Upper lobe of left lung (tissue), 6 donors: ENCODE measurements at places on chromosomes 6 and 20. TPM values are rescaled to one million over a fixed set of nuclear protein-coding genes. Genes with fewer than 3 reads are reported as not detected.
A peak's percentile ranks its signal among the peaks of the same experiment; 100 is the strongest.

DNA sequence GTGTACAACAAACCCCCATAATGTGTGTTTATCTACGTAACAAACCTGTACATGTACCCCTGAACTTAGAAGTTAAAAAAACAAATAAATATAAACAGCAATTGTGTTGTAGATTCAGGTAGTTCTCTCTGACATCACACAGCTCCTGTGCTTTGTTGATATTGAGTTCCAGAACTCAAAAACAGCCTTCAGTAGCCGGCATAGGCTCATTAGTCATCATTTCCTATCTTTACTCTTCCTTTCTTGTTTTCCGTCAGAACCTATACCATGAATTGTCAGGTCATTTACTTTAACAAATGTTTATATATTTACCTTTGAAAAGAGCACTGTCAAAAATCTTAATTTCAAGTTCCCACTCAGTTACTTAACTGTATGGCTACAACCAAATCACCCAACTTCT lies 88.8 kb downstream of the ADTRP start:
- H3K36me3 ChIP-seq = no peaks in the 10 kb centered on the region
- H3K27me3 ChIP-seq = no peaks in the 10 kb centered on the region
- no peak overlapping the region for H3K27ac ChIP-seq
- no peak for DNase-seq
- H3K4me1 ChIP-seq = no peaks in the 10 kb centered on the region

DNA sequence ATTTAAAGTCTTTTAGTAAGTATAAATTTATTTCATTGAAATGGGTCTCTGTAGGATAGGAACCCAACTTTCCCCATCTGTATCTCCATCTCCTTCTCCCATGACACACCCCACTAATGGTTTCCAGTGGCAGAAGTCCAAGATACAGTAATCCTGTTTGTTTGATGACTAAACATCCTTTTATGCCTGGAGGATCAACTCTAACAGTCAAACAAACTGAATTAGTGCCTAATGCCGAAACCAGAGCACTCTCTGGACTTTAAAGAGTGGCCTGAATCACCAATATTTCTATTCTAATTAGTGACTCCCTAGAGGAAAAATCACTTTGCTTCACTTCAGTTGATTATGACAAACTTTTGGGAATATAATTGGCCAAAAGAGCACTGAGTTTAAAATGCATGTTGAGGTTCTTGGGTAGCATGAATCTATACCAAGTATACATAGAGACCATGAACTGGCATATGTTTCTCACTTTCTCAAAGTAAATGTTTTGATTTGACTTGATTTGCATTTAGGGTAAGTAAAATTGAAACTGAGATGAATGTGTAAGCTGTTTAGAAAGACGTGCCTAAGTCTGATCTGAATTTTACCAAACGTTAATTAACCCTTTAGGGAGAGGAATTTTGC lies 776.4 kb upstream of the NRSN1 start:
- no peak overlapping the region for H3K27ac ChIP-seq
- DNase-seq = no peak

DNA sequence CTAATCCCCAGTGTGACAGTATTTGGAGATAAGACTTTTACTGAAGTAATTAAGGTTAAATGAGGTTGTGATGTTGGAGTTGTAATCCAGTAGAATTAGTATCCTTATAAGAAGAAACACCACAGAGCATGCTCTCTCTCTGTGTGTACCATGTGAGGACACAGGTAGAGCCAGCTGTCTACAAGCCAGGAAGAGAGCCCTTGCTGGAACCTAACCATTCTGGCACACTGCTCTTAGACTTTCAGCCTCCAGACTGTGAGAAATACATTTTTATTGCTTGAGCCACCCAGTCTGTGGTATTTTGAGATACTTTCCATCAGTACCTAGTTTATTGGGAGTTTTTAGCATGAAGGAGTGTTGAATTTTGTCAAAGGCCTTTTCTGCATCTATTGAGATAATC lies 110.2 kb downstream of the PHF3 start:
- H3K27me3 ChIP-seq = no peaks in the 10 kb centered on the region
- no peak overlapping the region for H3K4me3 ChIP-seq
- DNase-seq = no peak
- H3K4me1 ChIP-seq = no peaks in the 10 kb centered on the region
- no peaks in the 10 kb centered on the region for H3K36me3 ChIP-seq

- H3K27ac ChIP-seq = no peak overlapping the region
- H3K36me3 ChIP-seq = no peaks in the 10 kb centered on the region
Observed at GRCh38 chr20:43835944-43836508, 78.6 kb upstream of the TOX2 start.

DNA sequence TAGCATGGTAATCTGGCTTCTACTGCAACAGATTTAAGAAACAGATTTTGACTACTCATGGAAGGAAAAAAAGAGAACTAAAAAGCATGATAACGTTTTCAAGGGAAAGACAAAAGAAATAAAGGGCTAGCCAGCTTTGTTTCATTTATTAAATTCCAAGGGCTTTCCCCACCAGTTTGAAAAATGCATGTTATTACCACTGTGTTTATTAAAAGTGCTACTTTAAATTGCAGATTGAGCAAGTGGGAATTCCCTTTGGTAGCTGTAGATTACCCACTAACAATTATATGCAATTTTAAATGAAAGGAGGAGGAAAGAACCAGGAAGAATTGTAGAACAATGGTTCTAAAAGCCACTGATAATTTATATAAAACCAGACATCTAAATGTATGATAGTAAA lies 40.6 kb upstream of the NHSL1 start:
- DNase-seq = no peak
- H3K36me3 ChIP-seq = no peaks in the 10 kb centered on the region

ADGRF5 gene
- 352 TPM for total RNA-seq

TNFRSF21 gene
- total RNA-seq = 29.9 TPM

MDFI gene
- 19.0 TPM for total RNA-seq

- no peaks in the 10 kb centered on the region for H3K4me1 ChIP-seq
- DNase-seq = no peak
- H3K4me3 ChIP-seq = no peak overlapping the region
- no peaks in the 10 kb centered on the region for H3K36me3 ChIP-seq
- no peaks in the 10 kb centered on the region for H3K27me3 ChIP-seq
Observed at GRCh38 chr6:112618849-112619248, 271.7 kb downstream of the RFPL4B start.

- no peaks in the 10 kb centered on the region for H3K27me3 ChIP-seq
- H3K4me3 ChIP-seq = no peak overlapping the region
- H3K4me1 ChIP-seq = no peaks in the 10 kb centered on the region
- DNase-seq = no peak
Observed at GRCh38 chr6:79038061-79038460, 40.0 kb downstream of the PHIP start.

PNPLA1 gene
- not detected for total RNA-seq

GRCh38 chr6:150813993-150814359 lies 51.5 kb upstream of the MTHFD1L start:
- peaks cover 20% of the 10 kb centered on the region for H3K4me1 ChIP-seq
- H3K27ac ChIP-seq = peak overlapping the region; percentile 43
- H3K36me3 ChIP-seq = no peaks in the 10 kb centered on the region
- H3K27me3 ChIP-seq = no peaks in the 10 kb centered on the region

GRCh38 chr6:164066766-164067165 lies 652.2 kb downstream of the QKI start:
- no peaks in the 10 kb centered on the region for H3K27me3 ChIP-seq
- H3K27ac ChIP-seq = no peak overlapping the region
- DNase-seq = no peak
- no peaks in the 10 kb centered on the region for H3K4me1 ChIP-seq

DNA sequence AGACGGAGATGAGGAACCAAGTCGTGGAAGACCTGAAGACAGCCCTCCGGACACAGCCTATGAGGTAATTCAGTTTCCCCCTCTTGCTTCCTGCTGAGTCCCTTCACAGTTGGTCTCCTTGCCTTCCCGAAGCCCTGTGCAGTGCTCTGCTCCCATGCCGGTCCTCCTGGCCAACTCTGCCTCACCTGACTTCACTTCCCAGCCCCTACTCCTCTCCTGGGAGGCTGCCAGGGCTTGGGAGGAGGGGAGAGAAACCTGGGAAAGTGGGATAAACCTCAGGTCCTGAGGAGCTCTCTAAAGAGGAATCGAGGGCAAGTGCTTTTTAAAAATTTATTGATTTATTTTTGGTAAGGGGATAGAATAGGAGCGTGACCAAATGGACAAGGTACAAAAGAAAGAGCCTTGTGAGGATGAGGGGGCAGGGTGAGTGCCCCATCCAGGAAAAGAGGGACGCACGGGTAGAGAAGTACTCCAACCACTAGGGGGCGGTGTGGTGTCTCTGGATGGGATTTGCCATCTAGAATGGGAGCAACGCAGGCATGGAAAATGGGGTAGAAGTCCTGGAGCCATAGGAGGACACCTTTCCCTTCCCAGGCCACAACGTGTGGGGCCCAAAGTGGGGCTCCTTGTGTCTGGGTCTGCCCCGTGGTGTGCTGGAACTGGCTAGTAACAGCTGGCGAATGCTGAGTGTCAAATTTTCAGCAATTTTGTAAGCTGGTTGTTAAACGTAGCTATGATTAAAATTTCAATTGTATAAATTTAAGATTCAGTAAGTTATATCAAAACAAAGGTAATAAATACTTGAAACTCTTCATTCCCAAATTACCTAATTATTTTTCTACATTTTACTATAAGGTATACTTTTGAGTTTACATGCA lies 69.0 kb downstream of the MOCS1 start:
- no peaks in the 10 kb centered on the region for H3K4me1 ChIP-seq
- H3K27ac ChIP-seq = no peak overlapping the region
- DNase-seq = peak; percentile 47
- H3K27me3 ChIP-seq = no peaks in the 10 kb centered on the region
- H3K4me3 ChIP-seq = no peak overlapping the region
- H3K36me3 ChIP-seq = peaks cover 18% of the 10 kb centered on the region

- no peaks in the 10 kb centered on the region for H3K4me1 ChIP-seq
- no peak overlapping the region for H3K4me3 ChIP-seq
Observed at GRCh38 chr6:9936551-9936950, 478.3 kb downstream of the TFAP2A start.

GRCh38 chr6:169249057-169249456 lies 4.6 kb downstream of the THBS2 start:
- no peak overlapping the region for H3K27ac ChIP-seq
- peaks cover 18% of the 10 kb centered on the region for H3K4me1 ChIP-seq
- no peak overlapping the region for H3K4me3 ChIP-seq
- no peak for DNase-seq
- H3K27me3 ChIP-seq = peaks cover 10% of the 10 kb centered on the region

MUCL3 gene
- 13.8 TPM for total RNA-seq

GRCh38 chr6:104540743-104541142 lies 319.0 kb downstream of the HACE1 start:
- H3K36me3 ChIP-seq = no peaks in the 10 kb centered on the region
- no peak overlapping the region for H3K4me3 ChIP-seq
- H3K27me3 ChIP-seq = no peaks in the 10 kb centered on the region
- DNase-seq = no peak

- H3K27me3 ChIP-seq = peaks cover 9% of the 10 kb centered on the region
- H3K27ac ChIP-seq = no peak overlapping the region
- DNase-seq = no peak
- H3K4me3 ChIP-seq = no peak overlapping the region
- H3K36me3 ChIP-seq = no peaks in the 10 kb centered on the region
- H3K4me1 ChIP-seq = peaks cover 11% of the 10 kb centered on the region
Observed at GRCh38 chr6:117272891-117273290, 7.5 kb downstream of the VGLL2 start.

- H3K27me3 ChIP-seq = no peaks in the 10 kb centered on the region
- no peak overlapping the region for H3K4me3 ChIP-seq
- H3K4me1 ChIP-seq = peaks cover 19% of the 10 kb centered on the region
- no peak for DNase-seq
- H3K27ac ChIP-seq = no peak overlapping the region
Observed at GRCh38 chr6:30820193-30820592, 64.1 kb upstream of the DDR1 start.

LY6G6F gene
- total RNA-seq = 9.4 TPM

DNA sequence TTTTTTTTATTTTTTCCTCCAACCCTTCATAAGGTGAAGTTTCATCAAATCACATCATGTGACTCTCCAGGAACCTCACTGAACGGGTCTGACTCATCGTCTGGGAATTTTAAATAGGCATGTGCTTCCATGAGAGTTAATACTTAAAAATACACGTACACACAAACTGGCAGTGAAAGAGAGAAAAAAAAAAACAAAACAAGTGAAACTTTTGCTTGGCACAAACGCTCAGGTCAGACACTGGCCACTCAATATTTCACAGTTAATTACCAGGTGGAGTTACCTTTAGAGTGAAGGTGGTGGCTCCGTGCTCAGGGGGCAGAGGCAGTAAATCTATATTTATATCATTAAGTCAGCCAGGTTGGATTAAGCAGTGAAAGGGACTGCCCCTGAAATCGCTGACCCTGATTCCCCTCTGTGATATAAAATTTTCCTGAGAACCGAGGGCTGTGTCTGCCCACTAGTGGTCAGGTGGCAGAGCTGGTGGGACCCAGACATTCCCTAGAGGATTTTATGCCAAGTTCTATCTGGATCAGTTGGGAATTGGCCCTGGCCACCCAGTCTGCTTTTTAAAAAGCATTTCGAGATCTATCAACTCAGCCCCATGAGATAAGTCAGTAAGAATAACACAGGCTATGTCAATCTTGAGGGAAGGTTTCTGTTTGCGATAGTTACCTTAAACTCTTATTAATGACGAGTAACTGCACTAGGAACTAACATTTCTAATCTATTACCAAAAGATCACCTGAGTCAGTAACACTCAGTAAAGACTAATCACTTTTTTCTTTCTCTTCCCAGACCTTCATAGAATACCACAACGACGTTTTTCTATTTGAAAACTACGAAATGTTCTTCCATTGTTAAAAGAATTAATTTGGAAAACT lies 259.1 kb downstream of the HDGFL1 start:
- peak; percentile 49 for DNase-seq
- no peaks in the 10 kb centered on the region for H3K27me3 ChIP-seq
- H3K4me3 ChIP-seq = no peak overlapping the region
- no peaks in the 10 kb centered on the region for H3K36me3 ChIP-seq
- H3K27ac ChIP-seq = peak overlapping the region; percentile 38
- H3K4me1 ChIP-seq = peaks cover 14% of the 10 kb centered on the region

DNA sequence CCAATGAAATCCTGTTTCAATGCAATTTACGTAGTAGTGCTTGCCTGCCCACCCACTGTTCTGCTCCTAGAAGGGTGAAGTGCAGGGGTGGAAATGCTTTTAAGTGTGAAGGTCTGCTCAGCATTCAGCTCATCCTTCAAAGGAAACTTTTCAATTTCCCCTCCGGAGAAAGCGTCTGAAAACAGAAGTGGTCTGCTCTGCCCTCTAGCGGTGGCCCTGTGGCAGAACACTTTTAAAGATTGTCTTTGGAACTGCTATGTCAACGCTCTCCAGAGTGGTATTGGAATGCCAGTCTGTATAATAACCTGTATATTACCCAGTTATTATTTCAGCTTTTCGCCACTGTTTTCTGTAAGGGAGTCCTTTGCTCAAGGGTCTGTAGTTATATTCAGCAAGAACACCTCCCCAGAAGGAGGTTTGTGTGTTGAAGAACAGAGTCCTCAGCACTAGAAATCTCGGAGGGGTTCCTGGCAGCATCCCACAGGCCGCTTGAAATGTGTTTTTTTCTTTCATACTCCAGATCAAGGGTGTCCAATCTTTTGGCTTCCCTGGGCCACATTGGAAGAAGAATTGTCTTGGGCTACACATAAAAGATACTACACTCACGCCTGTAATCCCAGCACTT lies 63.1 kb upstream of the KLHL31 start:
- no peaks in the 10 kb centered on the region for H3K27me3 ChIP-seq
- DNase-seq = no peak
- no peak overlapping the region for H3K4me3 ChIP-seq
- no peak overlapping the region for H3K27ac ChIP-seq
- H3K36me3 ChIP-seq = no peaks in the 10 kb centered on the region

- no peak for DNase-seq
- H3K4me1 ChIP-seq = no peaks in the 10 kb centered on the region
- H3K4me3 ChIP-seq = no peak overlapping the region
Observed at GRCh38 chr6:20652299-20653084, 118.2 kb downstream of the CDKAL1 start.
